ENCODE measurements at places on chromosomes 1 and 21. TPM values are rescaled to one million over a fixed set of nuclear protein-coding genes. Genes with fewer than 3 reads are reported as not detected.

PCNT gene
- total RNA-seq: 45.1 TPM

SEMA6C gene
- total RNA-seq: 17.5 TPM

IL12RB2 gene
- total RNA-seq: 1.4 TPM

CAPN9 gene
- total RNA-seq: 0.22 TPM

IL22RA1 gene
- 0.21 TPM for total RNA-seq

EPS15 gene
- total RNA-seq: 51.2 TPM

NID1 gene
- 24.9 TPM for total RNA-seq

PCP4 gene
- total RNA-seq: 2.3 TPM

C21orf58 gene
- total RNA-seq: 26.1 TPM

PGLYRP3 gene
- total RNA-seq: not detected

WARS2 gene
- 13.8 TPM for total RNA-seq

TCHH gene
- 0.07 TPM for total RNA-seq

ACKR1 gene
- total RNA-seq: 0.61 TPM

INAVA gene
- 46.8 TPM for total RNA-seq

DNA sequence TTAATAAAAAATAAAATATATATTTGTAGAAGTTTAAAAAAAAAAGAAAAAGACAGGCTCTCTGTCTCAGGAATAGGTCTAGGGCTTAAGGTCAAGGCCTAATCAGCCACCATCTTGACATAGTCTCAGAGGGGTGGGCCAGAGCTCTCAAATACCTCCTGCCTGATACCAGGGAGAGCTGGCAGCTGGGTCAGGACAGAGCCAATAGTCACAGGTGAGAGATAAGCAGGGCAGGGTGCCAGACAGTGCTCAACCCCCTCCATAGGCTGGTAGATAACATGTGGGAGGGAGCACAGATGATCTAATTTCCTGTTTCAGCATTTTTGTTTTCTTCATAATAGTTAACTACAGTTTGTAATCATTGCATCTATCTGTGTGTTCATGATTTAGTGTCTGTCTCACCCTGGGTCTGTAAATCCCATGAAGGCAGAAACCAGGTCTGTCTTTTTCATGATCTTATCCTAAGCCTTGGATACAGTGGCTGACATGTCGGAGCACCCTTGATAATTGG, 152.0 kb upstream of the GRIK3 start:
- no peak for DNase-seq

DNA sequence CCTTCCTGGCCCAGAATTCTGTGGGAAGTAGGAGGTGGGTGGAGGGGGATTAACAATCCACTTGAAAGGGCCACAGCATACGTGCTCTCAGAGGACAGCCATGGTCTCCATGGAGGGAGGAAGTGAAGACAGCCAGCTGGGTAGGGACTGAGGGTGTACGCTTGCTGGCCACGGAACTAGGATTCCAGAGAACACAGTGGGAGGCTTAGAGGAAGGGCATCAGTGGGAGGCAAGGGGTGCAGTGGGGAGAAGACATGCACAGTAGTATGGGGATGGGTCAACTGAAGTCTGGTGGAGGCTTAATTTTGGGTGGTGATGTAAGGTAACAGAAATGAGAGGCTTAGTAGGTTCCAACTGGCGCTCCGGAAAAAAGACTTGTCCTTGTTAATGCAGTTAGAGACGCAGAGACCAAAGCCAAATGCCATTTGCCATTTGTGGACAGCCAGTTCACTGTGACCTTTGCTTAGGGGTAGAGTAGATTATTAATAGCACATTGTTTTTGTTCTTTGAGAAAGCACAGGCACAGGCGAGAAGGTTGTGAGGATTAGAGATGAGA, 103.0 kb downstream of the ZSCAN20 start:
- no peak for DNase-seq

GRCh38 chr1:84780000-84780716, 89.9 kb upstream of the SSX2IP start:
- no peak for DNase-seq

DNA sequence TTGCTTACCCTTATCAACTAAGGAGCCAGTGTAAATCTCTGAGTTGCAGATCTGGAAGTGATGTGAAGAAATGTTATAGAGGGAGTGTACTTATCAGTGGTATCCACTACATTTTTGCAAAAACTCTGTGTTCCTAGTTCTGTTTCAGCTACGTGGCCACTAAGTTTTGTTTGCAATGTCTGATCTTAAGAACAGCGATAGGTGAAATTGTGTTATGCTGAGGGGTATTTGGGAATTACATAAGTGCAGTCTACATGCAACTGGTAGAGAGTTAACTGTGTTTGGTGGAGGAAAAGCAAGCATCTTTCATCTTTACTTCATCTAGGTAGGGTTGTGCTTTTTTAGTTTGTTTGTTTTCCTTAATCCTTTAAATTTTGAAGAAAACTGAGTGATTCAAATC, 198.8 kb upstream of the SGIP1 start:
- DNase-seq: no peak

GRCh38 chr1:164417016-164417704, 141.8 kb upstream of the PBX1 start:
- no peak for DNase-seq

- DNase-seq: no peak
Observed at GRCh38 chr1:53540604-53541262, 81.5 kb downstream of the DMRTB1 start.

- no peak for DNase-seq
Observed at GRCh38 chr1:41745022-41745421, 173.7 kb downstream of the HIVEP3 start.

GRCh38 chr1:151132335-151133017, 14.0 kb downstream of the SEMA6C start:
- peak; percentile 71 for DNase-seq

GRCh38 chr1:159843459-159843858, 16.8 kb downstream of the SLAMF8 start:
- DNase-seq: no peak

GRCh38 chr1:177229781-177230180, 59.0 kb downstream of the BRINP2 start:
- no peak for DNase-seq

- no peak for DNase-seq
Observed at GRCh38 chr1:42923367-42924081, 35.1 kb downstream of the SLC2A1 start.

DNA sequence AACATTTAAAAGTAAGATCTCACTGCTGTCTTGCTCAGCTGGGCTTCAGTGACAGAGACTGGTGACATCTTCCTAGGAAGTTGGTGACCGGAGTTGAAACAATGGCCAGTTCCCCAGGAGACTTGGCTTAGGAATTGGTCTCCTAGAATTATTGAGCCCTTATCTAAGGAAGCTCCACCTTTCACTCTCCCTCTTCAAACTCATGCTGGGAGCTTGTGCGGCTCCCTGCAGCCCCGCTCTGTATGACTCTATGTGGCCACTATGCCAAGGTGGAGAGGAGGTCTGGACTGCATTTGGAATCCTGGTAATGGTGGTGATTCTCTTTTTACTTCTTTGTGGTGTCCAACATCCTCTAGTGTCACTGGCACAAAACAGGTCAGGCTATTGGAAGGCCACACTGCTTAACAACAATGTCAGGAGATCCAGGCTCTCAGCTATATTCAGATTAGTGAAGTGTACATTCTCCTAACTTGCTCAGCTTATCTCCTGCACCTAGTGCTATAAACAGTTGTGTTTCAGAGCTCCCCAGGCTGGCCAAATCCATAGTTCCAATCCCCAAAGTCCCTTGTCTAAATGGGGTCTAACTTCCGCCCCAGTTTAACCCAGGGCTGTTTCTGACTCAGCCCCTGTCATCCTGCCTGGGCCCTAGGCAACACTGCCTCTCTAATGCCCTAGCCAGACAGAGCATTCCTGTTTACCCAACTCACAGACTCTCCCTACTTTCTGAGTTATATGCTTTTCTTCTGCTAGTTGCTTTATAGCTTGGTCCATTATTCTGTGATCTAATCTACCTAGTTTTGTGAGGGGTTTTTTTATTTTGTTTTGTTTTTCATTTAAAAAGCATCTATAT, 18.3 kb downstream of the ATP2B4 start:
- no peak for DNase-seq

- no peak for DNase-seq
Observed at GRCh38 chr1:180889325-180889724, 23.4 kb upstream of the KIAA1614 start.

DNA sequence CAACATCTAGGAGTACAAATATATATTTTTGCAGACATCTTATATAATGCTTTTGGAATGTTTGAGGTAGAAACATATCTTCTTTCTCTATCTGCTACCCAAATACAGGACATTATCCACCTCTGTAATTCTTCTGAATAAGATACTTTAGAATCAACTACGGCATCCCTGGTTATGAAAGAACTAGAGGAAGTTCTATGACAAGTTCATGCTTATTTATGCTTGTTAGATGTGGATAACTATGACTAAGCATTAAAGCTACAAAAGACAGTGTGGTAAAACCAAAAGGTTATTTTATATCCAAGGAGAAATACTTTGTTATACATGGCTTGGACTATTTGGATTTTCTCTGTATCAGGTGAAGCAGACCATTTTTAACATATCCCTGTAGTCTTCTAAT, 894.0 kb downstream of the KCNT2 start:
- DNase-seq: no peak

GRCh38 chr1:9078015-9078751, 8.7 kb upstream of the SLC2A5 start:
- DNase-seq: no peak

- DNase-seq: no peak
Observed at GRCh38 chr1:116388122-116388521, 15.1 kb downstream of the ATP1A1 start.

DNA sequence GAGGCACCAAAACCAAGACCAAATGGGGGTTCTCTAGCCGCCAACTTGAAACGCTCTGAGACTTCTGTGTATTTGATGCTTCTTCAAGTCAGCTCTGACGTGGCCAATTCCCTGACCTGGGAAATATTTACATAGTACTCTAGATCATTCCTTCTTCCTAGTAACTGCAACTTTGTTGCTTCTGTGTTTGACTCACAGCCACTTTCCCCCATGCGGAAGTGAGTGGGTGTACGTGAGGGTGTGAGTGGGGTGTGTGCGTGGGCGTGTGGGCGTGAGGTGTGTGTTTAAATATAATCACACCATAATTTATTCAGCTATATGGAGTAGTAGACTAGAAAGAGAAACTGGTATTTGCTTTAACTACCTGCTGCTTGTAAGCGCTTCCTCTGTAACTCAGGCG, 111.0 kb downstream of the TAS1R2 start:
- DNase-seq: no peak

- DNase-seq: no peak
Observed at GRCh38 chr1:70760154-70760553, 287.5 kb downstream of the PTGER3 start.

DNA sequence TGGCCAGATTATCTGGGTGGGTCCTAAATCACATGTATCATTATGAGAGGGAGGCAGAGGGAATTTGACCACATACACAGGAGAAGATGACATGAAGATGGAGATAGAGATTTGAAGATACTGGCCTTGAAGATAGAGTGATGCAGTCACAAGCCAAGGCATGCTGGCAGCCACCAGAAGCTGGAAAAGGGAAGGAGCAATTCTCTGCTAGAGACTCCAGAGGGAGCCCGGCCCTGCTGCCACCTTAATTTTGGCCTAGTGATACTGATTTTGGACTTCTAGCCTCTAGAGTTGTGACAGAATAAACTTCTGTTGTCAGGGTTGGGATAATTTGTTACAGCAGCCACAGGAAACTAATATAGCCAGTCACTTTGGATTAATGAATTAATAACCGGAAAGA, 2.2 kb upstream of the PRDM2 start:
- DNase-seq: no peak

- no peak for DNase-seq
Observed at GRCh38 chr1:212641956-212642355, 33.4 kb downstream of the ATF3 start.

DNA sequence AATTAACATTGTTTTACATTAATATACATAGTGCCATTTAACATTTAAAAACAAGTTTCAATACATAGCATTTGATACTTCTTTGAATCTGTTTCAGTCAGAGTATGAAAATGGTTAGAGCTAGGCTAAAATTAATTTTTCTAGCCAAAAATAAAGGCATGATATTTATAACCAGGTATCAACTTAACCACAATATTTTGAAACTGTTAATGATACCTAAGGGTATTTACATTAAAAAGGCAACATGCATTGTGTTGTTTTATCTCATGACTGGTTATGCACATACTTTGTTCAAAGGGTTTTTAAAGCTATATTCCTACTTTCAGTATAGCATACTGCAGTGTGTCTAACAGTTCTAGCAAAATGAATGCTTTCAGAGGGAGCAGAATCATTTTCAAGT, 130.0 kb downstream of the HS2ST1 start:
- no peak for DNase-seq

DNA sequence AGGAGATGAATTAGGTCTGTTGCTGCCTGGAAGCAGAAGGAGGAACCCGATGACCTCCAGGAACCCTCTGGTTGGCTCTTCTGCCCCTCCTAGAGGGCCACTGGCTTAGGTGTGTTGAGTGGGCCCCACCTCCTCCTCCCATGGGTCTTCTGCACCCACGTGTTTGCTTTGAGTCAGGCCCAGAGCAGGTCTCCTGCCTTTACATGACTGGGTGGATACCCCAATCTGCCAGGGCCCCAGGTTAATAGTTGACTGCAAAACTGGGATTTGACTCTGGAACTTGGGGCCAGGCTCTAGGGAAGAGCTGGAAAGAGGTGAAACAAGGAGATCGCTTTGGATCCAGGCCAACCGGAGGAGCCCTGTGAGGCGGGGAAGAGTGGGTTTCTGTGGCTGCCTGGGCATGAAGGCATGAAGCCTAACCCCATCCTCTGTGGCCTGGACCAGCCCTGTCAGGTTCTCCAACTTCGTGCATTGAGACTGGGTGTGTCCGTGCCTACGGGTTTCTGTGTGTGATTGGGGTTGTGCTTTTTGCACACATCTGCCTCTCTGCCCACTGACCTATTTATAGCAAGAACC, 7.8 kb upstream of the LAD1 start:
- DNase-seq: no peak

GRCh38 chr1:6027591-6027990, 18.1 kb upstream of the KCNAB2 start:
- no peak for DNase-seq
